ENCODE measurements at places on chromosomes 13 and 19.

DNA sequence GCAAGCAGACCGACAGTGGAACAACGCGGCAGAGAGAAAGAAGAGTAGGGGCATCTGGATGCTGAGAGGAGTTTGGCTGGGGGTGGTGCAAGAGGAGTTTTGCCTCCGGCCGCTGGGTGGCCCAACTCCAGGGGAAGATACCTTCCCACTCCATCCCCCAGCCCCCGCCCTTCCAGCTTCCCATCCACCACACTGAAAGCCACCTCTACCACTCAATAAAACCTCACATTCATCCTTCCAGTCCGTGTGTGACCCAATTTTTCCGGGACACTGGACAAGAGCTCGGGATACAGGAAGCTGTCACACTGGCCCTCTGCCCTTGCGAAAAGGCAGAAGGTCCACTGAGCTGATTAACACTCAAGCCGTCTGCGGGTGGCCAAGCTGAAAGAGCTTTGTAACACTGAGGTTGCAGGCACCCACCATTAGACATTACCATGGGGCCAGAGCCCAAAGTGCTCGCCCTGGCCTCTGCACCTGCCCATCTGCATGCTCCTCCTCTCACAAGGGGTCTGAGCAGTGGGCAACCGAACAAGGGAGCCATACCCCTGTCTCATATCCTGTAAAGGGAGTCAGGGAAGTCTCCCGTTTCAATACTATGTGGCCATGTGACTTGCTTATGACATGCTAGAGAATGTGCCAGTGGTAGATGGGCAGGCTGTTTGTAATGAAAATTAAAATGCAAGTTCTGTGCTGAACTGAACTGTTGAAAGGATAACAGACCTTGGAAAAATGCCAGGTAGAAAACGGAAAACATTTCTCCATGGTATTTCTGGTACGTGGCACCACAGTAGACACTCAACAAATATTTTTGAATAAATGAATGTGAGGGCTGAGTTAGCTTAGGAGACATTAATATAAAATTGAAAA is 205.1 kb upstream of the STARD13 start:
- no peak for DNase-seq

GRCh38 chr13:114043421-114044053 is 69.7 kb upstream of the C13orf46 start:
- DNase-seq, result peak; percentile 33

DNA sequence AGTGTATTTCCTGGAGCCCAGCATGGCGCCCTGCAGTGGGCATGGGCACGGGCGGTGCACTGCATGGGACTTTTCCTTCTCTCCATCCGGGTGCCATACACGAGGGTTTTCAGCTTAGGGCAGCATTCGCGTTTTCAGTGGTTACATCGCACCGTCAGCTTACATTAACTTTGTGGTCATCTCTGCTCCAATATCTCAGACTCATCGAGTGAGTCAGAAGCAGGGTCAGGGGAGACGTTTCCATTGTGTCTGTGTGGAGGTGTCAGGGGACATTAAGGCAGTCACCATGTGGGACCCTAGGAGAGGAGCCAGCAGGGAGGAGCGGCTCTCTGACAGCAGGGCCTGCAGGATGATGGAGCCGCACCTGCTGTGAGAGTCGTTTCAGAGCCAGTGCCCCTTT is 541.0 kb downstream of the FGF9 start:
- DNase-seq, result no peak

DNA sequence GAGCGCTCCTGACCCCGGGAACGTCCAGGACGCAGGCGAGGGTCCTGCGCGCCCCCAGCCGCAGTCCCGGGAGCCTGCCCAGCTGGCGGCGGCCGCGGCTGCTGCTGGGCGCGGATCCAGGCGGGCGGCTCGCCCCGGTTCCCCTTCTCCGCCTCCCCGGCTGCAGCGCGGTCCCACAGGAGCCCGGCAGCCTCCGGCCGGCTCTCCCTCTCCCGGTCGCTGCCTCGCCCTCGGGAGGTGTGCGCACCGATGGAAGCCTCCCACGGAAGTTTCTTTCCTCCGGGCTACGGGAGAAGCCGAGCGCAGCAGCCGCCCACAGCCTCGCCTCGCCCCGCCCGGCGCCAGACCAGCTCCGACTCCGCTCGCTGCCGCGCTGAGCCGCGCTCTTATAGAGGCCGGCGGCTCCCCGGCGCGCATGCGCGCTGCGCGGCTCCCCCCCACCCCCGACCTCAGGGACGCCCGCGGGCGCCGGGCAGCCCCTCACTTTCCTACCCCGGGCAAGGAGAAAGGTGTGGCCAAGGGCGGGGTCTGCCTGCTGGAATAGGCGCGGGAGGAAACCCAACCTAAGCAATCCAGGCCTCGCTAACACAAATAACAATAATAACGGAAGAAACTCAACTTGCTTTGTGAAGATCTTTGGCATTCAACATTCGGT is at the start of gene SHISA2:
SHISA2 (minus strand) TSS at position 360 of the 655 bp plus-strand sequence. CDS start 1,041 bp downstream, outside the sequence.
- peak; percentile 23 for DNase-seq

GRCh38 chr13:113084094-113084942 is 21.3 kb upstream of the F7 start:
- DNase-seq, result no peak

- DNase-seq, result no peak
Observed at GRCh38 chr19:33403973-33404304, 30.4 kb downstream of the CEBPG start.

- no peak for DNase-seq
Observed at GRCh38 chr13:60213236-60213744, 49.6 kb upstream of the DIAPH3 start.

DNA sequence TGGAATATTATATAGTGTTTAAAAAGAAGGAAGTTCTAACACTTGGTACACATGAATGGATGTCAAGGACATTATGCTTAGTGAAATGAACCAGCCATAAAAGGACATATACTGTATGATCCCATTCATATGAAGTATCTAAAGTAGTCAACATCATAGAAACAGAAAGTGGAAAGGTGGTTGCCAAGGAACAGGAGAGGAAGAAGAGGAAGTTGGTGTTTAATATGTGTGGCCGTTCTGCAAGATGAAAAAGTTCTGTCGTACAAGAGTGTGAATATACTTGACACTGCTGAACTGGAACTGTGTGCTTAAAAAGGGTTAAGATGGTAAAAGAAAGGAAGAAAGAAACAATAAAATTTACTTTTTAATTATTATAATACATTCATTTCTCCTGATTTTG is 33.1 kb upstream of the C1QTNF9 start:
- no peak for DNase-seq

DNA sequence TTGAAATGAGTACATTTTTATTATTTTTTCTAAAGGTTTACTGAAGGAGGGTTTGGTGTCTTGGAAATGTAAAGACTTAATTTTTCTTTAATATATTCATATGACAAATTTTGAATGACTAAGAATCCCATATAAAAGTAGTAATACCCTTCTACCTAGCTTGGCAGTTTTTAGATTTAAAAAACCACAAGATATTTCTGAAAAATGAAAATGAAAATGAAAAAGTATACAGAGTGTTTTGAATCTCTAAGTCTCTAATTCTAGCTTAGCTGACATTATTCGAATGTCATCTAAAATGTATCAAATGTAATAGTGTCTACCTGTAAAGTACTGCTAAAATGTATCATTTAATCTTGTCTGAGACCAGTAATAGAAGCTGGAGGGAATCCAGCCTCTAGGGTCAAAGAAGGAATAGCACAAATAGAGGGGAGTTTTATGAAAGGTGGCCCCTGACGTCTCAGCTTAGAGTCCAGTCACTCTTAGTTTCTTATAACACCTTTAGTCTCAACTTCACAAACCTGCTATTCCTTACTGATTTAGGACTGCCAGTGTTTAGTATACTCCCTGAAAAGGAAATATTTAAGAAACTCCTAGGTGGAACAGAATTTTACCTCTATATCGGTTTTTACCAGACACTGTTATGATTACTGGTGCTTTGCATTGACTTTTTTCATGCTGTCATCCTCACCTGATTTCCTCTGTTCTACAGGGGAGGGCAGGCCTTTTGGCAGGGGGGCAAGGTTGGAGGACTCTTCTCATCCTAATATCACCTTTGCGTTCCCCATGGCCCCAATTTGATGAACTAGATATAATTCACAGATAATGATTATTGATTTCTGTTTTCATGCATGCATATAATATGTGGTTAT is 16.2 kb upstream of the MIR17HG start:
- no peak for DNase-seq

DNA sequence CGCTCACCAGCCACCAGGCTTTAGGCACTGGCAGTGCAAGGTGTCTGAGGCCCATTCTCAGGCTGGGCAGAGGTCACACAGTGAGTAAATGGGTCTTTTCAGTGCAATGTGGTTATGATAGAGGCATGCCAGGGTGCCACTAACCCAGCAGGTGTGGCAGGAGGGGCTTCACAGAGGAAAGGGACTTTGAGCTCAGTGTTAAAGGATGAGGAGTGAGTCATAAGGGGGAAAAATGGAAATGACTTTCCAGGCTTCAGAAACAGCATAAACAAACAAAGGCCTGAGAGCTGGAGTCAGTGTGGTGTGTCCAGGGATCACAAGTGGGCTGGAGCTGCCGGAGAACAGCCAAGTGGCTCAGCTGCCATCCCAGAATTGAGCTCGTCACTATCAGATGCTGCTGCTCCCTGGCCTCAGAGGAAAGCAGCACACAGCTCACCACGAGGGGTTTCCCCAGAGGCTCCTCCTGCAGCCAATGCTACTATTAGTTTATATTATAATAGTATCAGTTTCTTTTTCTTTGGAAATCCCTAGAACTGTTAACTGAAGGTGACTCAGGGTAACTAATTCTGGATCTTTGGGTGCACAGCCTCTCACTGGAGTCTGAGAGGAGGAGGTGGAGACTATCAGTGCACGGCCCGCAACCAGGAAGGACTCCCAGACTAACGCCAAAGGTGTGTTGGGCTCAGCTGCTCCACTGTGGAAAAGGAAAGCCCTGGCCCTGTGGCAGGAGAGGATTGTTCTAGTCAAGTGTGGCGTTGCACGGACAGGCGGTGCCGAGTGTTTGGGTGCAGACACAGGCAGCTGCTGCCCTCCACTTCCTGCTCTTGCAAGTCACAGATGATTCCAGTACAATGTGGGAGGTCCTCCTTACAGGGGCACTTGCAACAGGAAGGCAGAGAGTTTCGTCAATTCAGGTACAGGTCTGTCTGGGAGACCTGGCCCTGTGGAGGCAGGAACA is 39.5 kb downstream of the DHRS12 start:
- DNase-seq, result peak; percentile 65

DNA sequence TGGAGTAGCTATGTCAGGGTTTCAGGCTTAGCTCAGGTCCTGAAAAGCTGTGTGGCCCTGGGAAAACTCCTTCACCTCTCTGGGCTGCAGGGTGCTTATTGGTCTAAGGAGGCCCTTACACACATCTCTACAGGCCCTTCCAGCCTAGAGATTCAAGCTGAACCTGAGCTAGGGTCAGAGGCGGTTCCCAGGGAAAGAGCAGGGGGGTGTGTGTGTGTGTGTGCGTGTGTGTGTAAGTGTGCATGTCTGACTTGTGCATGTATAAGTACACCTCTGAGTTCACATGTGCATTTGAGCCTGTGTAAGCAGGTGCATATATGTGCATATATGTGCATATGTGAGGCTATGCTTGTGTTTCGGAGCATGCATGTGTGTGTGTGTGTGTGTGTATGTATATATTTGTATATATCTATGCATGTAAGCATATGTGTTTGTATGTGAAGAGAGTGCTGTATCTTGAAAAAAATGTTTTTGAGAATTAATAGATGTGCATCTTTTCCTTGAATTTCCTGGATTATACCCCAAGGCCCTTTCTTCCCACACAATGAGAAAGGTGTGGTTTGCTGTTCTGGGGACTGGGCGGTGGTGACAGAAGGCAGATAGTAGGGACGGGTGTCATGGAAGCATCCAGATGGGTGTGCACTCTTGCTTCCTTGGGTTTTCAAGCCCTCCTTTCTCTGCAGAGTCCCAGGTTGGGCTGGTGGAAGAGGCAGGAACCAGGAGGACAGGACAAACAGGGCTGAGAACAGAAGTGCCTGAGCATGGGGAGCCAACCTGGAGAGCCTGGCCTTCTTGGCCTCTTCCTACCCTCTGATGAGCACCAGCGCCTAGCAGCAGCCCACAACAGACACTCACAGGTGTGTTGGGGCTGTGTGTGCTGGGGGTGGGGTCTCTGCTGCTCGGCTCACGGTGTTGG is 150.3 kb upstream of the TSHZ3 start:
- no peak for DNase-seq

- DNase-seq, result no peak
Observed at GRCh38 chr13:99484473-99484872, 16.8 kb upstream of the TM9SF2 start.

DNA sequence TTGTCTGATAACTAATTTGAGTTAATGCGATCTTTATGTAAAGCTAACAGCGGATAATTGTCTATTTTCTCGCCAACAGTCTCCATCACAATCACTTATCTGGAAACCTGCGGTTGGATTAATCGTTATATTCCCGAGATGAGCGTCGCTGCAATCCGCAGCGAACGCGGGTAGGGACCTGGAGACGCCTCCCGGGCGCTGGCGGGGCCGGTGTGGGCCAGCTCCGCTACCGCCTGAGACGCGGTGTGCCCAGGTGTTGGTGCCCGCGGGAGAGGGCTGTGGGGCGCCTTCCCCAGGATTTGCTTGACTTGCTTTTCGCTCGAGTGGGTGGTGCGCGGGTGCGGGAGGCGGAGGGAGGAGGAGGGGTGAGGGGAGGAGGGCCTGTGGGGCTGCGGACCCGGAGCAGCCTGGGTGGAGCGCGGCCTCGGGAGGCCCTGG is 38.3 kb downstream of the SOX1 start:
- DNase-seq, result no peak

- DNase-seq, result no peak
Observed at GRCh38 chr13:99008577-99008976, 30.7 kb upstream of the DOCK9 start.

- no peak for DNase-seq
Observed at GRCh38 chr19:41904118-41904870, 21.3 kb downstream of the ARHGEF1 start.

DNA sequence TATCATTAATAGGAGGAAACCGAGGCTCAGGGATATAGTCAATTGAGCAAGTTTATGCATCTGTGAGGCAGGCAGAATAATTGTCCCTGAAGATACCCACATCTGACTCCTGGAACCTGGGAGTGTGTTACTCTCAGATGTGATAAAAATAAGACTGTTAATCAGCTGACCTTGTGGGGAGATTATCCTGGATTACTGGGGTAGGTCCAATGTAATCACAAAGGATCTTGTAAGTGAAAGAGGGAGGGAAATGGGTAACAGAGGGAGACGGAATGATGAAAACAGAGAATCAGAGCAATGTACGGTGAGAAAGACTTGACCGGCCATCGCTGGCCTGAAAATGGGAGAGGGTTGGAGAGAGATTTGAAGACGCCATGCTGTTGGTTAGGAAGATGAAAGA is 3.2 kb upstream of the EDDM13 start:
- DNase-seq, result no peak

DNA sequence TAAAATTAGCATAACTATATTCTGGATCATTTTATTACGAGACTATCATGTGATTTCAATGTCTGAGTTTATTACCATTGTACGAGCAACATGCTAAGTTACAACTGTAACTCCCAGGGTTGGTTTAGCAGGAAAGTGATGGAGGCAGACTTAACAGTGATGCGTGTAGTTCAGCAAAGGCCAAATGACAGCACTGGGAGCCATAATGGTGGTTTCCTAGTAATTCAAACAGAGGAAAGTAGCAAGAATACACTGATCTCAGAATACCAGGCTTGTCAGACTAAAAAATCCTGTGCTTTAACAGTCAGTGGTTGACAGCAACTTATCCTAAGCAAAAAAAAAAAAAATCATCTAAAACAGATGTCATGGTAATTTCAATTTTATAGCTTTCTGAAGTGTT is 229.6 kb downstream of the KLF12 start:
- no peak for DNase-seq

- DNase-seq, result no peak
Observed at GRCh38 chr13:101019126-101019525, 344.5 kb upstream of the TMTC4 start.

All from activated naive CD8-positive, alpha-beta T cell treated with anti-CD3 and anti-CD28 coated beads, Interleukin-2, amount 50 U/mL, for 24 hours (primary cell).